Kidney (tissue), 22 donors: ENCODE measurements at places on chromosomes 16 and 17. TPM values are rescaled to one million over a fixed set of nuclear protein-coding genes. Genes with fewer than 3 reads are reported as not detected.

Gene TMEM88
- 17.6 TPM for total RNA-seq

- H3K36me3 ChIP-seq: no peaks in the 10 kb centered on the region
- no peaks in the 10 kb centered on the region for H3K4me1 ChIP-seq
- H3K27me3 ChIP-seq: no peaks in the 10 kb centered on the region
- no peak overlapping the region for H3K27ac ChIP-seq
- no peak for DNase-seq
Measured at GRCh38 chr16:64627288-64627687, 494.6 kb downstream of the CDH11 start.

Gene CDH8
- total RNA-seq: 0.19 TPM

GRCh38 chr17:30238387-30239088 lies 3.0 kb upstream of the SLC6A4 start:
- peaks cover 6% of the 10 kb centered on the region for H3K27me3 ChIP-seq
- H3K36me3 ChIP-seq: no peaks in the 10 kb centered on the region
- H3K4me1 ChIP-seq: peaks cover 6% of the 10 kb centered on the region
- H3K4me3 ChIP-seq: no peak overlapping the region

- H3K27ac ChIP-seq: no peak overlapping the region
- no peaks in the 10 kb centered on the region for H3K36me3 ChIP-seq
- peak; percentile 53 for DNase-seq
- H3K4me1 ChIP-seq: no peaks in the 10 kb centered on the region
- H3K27me3 ChIP-seq: no peaks in the 10 kb centered on the region
Measured at GRCh38 chr16:3431779-3432219, 11.5 kb downstream of the ZNF597 start.

- H3K4me1 ChIP-seq: no peaks in the 10 kb centered on the region
- H3K27me3 ChIP-seq: no peaks in the 10 kb centered on the region
- no peak for DNase-seq
Measured at GRCh38 chr17:38343608-38344419, at the start of gene GPR179. Gene GPR179 (minus strand): TSS chr17:38343956. CDS start chr17:38343789, 167 bp downstream.

- no peaks in the 10 kb centered on the region for H3K4me1 ChIP-seq
- H3K4me3 ChIP-seq: no peak overlapping the region
- no peak overlapping the region for H3K27ac ChIP-seq
- H3K36me3 ChIP-seq: no peaks in the 10 kb centered on the region
- no peaks in the 10 kb centered on the region for H3K27me3 ChIP-seq
Measured at GRCh38 chr17:72759301-72759700, 333.2 kb downstream of the SLC39A11 start.

Gene GPRC5C
- 358 TPM for total RNA-seq

Gene SHCBP1
- 1.6 TPM for total RNA-seq

DNA sequence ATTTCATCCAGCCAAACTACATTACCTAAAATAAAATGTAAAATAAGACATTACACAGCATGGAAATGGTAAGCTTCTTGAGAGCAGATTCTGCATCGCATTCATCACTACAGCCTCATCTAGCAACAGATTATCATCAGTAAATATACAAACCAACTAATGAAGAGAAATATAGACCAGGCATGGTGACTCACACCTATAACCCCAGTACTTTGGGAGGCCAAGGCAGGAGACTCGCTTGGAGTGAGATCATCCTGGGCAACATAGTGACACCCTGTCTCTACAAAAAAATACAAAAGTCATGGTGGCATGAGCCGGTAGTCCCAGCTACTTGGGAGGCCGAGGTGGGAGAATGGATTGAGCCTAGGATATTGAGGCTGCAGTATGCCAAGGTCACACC lies 19.9 kb downstream of the NCBP3 start:
- no peak for DNase-seq
- H3K36me3 ChIP-seq: peaks cover 39% of the 10 kb centered on the region
- H3K4me3 ChIP-seq: no peak overlapping the region
- no peak overlapping the region for H3K27ac ChIP-seq
- H3K27me3 ChIP-seq: no peaks in the 10 kb centered on the region

Gene RAMP2
- total RNA-seq: 55.7 TPM

DNA sequence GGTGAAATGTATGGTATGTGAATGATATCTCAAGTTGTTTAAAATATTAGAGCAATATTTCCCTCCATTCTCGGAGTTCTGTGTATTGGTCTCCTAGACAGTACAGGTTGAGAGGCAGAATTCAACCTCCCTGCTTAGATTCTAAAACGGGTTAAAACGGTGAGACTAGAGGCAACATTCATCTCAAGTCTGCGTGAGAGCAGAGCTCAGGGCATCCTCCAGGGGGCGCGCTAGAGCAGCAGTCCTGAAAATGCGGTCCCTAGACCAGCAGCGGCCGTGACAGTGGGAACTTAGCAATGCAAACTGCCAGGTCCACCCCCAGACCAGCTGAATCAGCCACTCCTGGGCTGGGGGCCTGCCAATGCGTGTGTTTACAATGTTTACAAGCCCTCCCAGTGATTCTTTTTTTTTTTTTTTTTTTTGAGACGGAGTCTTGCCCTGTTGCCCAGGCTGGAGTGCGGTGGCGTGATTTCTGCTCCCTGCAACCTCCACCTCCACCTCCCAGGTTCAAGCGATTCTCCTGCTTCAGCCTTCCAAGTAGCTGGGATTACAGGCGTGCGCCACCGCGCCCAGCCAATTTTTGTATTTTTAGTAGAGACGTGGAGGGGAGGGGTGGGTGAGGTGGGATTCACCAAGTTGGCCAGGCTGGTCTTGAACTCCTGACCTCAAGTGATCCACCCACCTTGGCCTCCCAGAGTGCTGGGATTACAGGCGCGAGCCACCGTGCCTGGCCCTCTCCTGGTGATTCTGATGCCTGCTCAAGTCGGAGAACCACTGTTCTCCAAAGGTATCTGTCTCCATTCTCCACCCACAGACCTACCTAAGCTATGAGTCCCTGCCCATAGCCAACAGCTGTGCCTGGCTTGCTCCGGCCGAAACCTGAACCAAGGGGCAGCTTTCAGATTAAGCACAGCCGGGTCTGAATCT lies 24.2 kb downstream of the KLHL36 start:
- peak; percentile 84 for DNase-seq
- H3K4me3 ChIP-seq: no peak overlapping the region
- no peaks in the 10 kb centered on the region for H3K36me3 ChIP-seq

Gene GRAP
- 8.4 TPM for total RNA-seq

Gene ACE
- total RNA-seq: 4.3 TPM

- no peak overlapping the region for H3K4me3 ChIP-seq
- H3K27ac ChIP-seq: no peak overlapping the region
- no peaks in the 10 kb centered on the region for H3K27me3 ChIP-seq
- H3K4me1 ChIP-seq: no peaks in the 10 kb centered on the region
- H3K36me3 ChIP-seq: no peaks in the 10 kb centered on the region
- no peak for DNase-seq
Measured at GRCh38 chr17:65509032-65509431, 52.4 kb downstream of the AXIN2 start.

DNA sequence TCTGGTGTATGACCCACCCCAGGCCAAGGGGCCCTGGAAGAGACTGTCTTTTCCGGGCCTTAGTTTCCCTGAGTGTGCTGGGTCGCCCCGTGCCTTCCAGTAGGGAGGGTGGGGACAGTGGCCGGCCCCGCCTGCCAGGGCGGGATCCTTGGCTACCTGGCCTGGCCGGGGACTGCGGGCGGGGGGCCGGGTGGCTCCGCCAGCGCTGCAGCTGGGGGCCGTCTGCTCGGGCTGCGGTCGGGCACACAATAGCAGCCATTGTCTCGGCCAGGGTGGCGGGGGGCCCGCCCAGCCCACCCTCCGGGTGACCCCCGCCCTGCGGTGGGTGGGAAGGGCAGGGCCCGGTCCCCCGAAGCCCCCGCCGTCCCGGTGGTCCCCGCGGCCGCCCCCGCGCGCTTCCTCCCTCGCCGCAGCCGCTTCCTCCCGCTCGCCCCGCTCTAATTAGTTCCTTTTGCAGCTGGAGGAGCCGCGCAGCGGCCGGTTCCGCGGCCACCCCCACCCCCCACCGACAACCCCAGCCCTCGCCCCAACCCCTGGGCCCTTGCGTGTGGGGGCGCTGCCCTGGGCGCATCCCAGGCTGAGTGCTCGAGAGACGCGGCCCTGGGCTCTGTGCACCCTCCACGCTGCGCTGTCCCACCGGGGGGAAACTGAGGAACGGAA lies 11.6 kb downstream of the GLIS2 start:
- peak; percentile 79 for DNase-seq
- H3K36me3 ChIP-seq: no peaks in the 10 kb centered on the region
- no peaks in the 10 kb centered on the region for H3K27me3 ChIP-seq

Gene CCL1
- total RNA-seq: not detected

GRCh38 chr16:11045846-11046245 lies 101.5 kb downstream of the CLEC16A start:
- H3K27me3 ChIP-seq: no peaks in the 10 kb centered on the region

Gene CA5A
- total RNA-seq: not detected

- peaks cover 3% of the 10 kb centered on the region for H3K36me3 ChIP-seq
- DNase-seq: no peak
- no peaks in the 10 kb centered on the region for H3K4me1 ChIP-seq
- H3K27ac ChIP-seq: no peak overlapping the region
Measured at GRCh38 chr16:1220098-1220728, 4.9 kb downstream of the TPSG1 start.

DNA sequence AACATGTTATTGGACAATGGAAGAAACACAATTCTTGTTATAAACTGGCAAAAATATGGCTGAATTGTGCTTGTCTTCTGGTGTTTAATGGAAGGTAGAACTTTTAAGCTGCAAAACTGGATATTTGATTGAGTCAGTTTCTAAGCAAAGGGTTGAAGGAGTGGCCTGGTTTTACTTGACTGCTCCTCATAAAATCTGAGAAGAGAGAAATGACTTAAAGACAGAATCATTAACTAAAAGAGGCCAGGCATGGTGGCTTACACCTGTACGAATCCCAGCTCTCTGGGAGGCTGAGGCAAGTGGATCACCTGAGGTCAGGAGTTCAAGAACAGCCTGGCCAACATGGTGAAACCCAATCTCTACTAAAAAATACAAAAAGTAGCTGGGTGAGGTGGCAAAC lies 770.7 kb downstream of the CDH11 start:
- H3K27ac ChIP-seq: no peak overlapping the region
- H3K27me3 ChIP-seq: no peaks in the 10 kb centered on the region
- no peaks in the 10 kb centered on the region for H3K36me3 ChIP-seq
- no peak overlapping the region for H3K4me3 ChIP-seq
- H3K4me1 ChIP-seq: no peaks in the 10 kb centered on the region

DNA sequence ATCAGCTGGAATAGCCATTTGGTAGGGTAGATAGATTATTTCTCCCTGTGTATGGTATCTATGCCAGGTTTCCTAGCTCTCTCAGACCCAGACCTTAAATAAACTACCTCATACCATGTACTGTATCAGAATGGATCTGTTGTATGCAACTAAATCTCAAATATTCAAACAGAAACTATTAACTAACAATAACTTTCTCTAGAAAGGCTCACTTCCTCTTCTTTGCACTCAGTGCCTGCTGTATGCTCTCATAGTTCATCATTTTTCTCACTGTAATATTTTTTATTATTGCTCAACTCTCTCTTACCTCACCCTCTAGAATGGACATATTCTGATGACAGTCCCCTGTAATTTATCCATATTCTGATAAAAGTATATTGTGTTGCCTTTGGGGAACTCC lies 182.4 kb downstream of the TOX3 start:
- DNase-seq: no peak
- no peak overlapping the region for H3K27ac ChIP-seq
- no peaks in the 10 kb centered on the region for H3K4me1 ChIP-seq
- H3K4me3 ChIP-seq: no peak overlapping the region

Gene RBBP6
- total RNA-seq: 51.3 TPM

DNA sequence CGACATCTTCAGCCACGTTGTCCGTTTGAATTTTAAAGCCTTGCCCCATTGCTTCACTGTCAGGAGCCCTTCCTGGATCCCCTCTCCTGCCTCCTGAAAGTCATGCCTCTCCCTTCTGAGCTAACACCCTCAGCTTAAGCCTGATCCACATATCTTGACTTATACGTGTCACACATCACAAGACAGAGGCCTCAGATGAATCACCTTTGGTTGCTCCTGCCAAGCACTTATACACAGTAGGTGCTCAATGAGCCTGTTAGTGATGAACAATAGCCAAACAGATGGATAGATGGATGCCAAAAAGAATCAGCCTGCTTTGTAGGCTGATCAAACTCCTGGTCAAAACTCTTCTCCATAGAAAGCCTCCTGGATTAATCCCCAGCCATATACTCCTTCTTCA lies 31.8 kb downstream of the PITPNM3 start:
- H3K4me1 ChIP-seq: no peaks in the 10 kb centered on the region
- H3K36me3 ChIP-seq: no peaks in the 10 kb centered on the region
- no peak overlapping the region for H3K4me3 ChIP-seq
- no peaks in the 10 kb centered on the region for H3K27me3 ChIP-seq
- DNase-seq: no peak
- no peak overlapping the region for H3K27ac ChIP-seq

DNA sequence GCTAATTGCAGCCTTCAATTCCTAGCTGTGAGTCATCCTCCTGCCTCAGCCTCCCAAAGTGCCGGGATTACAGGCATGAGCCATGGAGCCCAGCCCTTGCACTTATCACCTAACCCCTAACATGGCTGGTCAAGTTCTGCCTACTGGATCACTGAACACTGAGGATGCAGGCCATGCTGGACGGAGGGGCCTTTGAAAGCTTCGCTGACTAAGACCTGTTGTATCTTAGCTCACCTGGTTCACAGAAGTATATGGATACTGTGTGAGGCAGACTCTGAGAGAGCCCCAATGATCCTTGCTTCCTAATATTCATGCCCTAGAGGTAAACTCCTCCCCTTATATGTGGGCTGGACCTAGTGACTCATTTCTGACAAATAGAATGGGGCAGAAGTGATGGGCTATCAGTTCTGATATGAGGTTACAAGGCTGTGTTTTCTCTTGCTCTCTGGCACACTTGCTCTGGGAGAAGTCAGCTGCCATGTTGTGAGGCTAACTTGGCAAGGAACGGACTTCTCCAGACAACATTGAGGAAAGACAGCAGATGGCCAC lies 11.7 kb upstream of the TMIGD1 start:
- H3K4me1 ChIP-seq: peaks cover 20% of the 10 kb centered on the region
- no peaks in the 10 kb centered on the region for H3K36me3 ChIP-seq
- H3K27me3 ChIP-seq: no peaks in the 10 kb centered on the region
- peak overlapping the region; percentile 8 for H3K27ac ChIP-seq
- no peak overlapping the region for H3K4me3 ChIP-seq
